ENCODE measurements at places on chromosomes 11 and 22.
A peak's percentile ranks its signal among the peaks of the same experiment; 100 is the strongest.

- DNase-seq: peak; percentile 76
These were observed 31.4 kb downstream of the PISD start for GRCh38 chr22:31630331-31631329.

GRCh38 chr22:17858033-17858432 lies 83.8 kb upstream of the BID start:
- no peak for DNase-seq

GRCh38 chr22:49999946-50000586 lies 12.5 kb downstream of the IL17REL start:
- DNase-seq: peak; percentile 7

DNA sequence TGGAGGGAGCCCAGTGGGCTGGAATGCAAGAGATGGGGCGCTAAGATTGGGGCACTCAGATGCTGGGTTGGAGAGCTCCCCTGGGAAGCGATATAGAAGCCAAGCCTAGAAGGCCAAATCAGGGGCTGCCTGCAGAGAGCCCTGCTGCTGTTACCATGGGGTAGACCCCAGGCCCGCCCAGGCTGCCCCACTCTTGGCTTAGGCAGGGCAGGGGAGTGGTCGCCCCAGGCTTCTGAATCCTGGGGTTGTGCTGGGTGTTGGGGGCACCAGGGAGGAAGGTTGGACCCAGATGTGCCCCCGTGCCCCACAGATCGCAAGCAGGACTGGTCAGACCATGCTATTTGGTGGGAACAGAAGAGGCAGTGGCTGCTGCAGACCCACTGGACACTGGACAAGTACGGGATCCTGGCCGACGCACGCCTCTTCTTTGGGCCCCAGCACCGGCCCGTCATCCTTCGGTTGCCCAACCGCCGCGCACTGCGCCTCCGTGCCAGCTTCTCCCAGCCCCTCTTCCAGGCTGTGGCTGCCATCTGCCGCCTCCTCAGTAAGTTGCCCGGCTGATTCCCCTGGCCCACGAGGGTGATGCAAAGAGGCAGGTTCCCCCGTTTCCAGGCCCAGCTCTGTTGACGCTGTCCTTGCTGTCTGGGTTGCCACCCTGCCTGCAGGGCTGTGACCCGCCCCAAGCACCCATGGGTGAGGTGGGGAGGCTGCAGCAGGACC lies 3.9 kb downstream of the FERMT3 start:
- no peak for DNase-seq

GRCh38 chr11:8731647-8732323 lies 49.2 kb downstream of the RPL27A start:
- DNase-seq: no peak

All from HEK293T (cell line).